Activated CD4-positive, alpha-beta T cell treated with anti-CD3 and anti-CD28 coated beads, Interleukin-2, Interleukin-4, amounts not matched to agents 100 ng/mL and 50 ng/mL, durations not matched to agents 16 hours and 8 hours (primary cell): ENCODE measurements at places on chromosomes 3 and 15.

GRCh38 chr3:5023777-5024346, 44.6 kb downstream of the BHLHE40 start:
- DNase-seq = no peak

GRCh38 chr3:31485196-31485595, 47.5 kb upstream of the STT3B start:
- DNase-seq = no peak

DNA sequence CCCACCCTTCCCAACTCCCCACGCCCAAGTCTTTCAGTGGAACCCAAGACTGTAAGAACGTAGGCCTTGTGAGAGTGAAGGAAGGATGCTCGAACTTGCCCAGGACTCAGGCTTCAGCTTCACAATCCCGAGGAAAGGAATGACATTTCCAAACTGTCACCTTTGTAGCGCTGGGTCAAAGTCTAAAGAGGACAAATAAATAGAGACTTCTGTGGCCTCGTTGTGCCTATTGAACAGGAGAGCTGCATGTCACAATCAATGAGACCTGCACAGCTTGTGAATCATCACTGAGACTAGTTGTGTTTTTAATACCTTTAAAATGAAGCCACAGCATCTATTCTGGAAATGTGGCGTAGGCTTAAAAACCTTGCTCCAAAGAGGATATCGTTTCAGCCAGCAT, 222.8 kb upstream of the ST8SIA2 start:
- no peak for DNase-seq

- no peak for DNase-seq
These were observed 60.6 kb downstream of the DHX30 start for GRCh38 chr3:47863391-47864128.

- DNase-seq = no peak
These were observed 250.5 kb upstream of the RORA start for GRCh38 chr15:61479613-61480012.

- no peak for DNase-seq
These were observed 553.0 kb downstream of the NTRK3 start for GRCh38 chr15:87703327-87704111.

- DNase-seq = no peak
These were observed 13.0 kb downstream of the GUCA1C start for GRCh38 chr3:108940568-108941263.

GRCh38 chr3:127458696-127459604, 131.6 kb downstream of the TPRA1 start:
- no peak for DNase-seq

GRCh38 chr15:97961067-97961954, 808 bp downstream of the ARRDC4 start:
- DNase-seq = no peak

DNA sequence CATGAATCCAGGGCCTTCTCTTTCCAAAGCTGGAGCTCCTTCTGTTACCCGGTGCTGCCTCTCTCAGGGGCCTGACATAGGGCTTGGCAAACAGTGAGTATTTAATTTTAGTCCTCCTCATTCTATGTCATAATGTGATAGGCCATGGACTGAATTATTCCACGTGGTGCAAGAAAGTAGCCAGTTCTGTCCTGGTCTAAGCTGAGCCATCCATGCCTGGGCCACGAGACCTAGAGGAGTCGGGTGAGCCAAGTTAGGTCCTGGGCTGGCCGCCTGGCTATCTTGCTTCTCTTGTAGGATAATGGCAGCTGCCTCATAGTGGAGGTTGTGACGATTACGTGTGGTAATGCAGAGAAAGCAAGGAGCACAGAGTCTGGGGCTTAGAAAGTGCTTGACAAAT, 170.6 kb downstream of the FAM43A start:
- DNase-seq = no peak

GRCh38 chr15:74203914-74204431, 1.4 kb upstream of the STRA6 start:
- DNase-seq = no peak

- no peak for DNase-seq
These were observed 99.5 kb downstream of the ATG7 start for GRCh38 chr3:11371747-11372146.

DNA sequence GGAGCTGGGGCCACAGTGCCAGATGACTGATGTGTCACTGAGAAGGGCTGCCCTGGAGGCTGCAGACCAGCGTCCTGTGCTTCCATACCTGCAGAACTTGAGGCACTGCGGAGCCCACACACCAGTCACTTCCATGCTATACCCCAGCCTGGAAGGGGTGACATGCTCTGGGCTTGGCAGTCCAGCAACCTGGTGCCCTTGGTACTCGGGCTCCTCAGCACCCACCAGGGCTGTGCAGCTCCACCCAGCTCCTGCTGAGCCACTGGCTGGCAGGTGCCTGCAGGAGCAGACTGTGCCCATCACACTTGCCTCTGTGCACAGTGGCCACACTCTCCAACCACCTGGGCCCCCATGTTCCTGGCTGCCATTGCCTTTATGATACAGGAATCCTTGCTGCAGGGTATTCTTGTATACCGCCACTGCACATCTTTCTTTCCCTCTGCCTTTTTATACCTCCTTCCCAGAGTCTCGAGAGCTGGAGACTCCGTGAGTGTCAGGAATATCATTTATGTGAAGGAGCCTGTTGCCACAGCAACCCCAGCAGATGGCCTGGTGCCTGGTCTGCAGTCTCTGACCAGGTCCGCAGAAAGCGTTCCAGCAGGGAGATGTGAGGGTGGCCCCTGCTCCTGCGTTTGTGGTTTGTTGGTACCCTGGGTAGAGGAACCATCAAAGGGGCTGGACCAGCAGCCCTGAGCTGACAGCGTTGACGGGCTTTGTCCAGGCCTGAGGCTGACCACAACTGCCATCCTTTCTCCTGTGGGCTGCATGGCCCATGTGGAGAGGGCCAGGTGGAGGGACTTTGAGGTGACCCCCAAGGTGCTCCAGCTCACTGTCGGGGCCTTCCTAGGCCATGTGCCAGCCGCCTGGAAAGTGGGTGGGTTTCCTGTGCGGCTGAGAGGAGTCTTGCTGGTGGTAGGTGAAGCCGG, 93.4 kb upstream of the PLXNA1 start:
- DNase-seq = no peak

- DNase-seq = no peak
These were observed 315.8 kb downstream of the UACA start for GRCh38 chr15:70447521-70447920.

- DNase-seq = no peak
These were observed 5.9 kb downstream of the ISG20 start for GRCh38 chr15:88644741-88645140.

GRCh38 chr15:51060030-51060673, 34.6 kb downstream of the TNFAIP8L3 start:
- no peak for DNase-seq

GRCh38 chr3:159189994-159190669, 388.3 kb downstream of the MFSD1 start:
- no peak for DNase-seq

DNA sequence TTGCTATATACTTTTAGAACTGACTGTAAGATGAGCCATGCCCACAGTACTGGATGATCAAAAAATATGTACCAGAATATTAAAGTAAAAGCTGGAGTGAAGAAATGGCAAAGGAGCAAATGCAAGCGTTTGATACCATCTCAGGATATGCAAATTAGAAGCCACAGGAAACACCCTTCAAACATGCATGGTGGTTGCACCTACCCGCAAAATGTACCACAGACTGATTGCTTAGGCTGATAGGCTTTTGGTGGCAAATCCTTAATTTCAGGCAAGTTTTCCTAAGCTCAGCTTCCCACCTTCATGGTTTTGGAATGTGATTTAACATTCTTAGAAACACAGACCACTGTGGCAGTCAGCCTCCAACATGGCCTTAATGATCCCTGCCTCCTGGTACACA, 149.0 kb downstream of the PDZRN3 start:
- no peak for DNase-seq

- peak; percentile 15 for DNase-seq
These were observed 47.0 kb upstream of the ACKR4 start for GRCh38 chr3:132549890-132550578.

GRCh38 chr3:173354124-173354523, 43.4 kb upstream of the NLGN1 start:
- DNase-seq = no peak

DNA sequence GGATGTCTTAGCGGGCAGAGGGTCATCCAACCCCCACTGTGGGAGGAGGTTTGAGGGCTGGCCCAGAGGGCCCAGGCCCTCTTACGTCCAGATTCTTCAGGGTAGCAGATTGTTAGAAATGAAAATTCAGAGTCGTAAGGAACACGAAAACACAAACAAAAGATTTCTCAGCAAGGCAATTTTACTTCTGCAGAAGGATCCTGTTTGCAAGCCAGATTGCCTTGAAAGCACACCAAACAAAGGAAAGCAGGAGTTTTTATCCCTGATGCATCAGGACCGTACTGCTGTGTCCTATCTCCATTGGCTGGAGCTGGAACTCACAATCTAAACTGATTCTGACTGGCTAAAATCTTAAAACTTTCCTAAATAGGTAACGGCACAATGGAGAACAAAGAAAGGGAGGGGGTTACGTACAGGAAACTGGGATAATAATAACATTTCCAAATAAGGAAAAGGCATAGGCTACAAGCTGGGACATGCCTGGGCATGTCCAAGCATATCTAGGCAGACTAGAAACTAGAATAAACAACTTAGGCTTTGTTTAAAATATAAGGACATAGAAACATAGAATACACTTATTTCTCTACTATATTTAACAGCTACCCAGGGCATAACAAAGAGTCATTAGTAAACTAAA, 97.3 kb upstream of the C2CD4B start:
- no peak for DNase-seq

DNA sequence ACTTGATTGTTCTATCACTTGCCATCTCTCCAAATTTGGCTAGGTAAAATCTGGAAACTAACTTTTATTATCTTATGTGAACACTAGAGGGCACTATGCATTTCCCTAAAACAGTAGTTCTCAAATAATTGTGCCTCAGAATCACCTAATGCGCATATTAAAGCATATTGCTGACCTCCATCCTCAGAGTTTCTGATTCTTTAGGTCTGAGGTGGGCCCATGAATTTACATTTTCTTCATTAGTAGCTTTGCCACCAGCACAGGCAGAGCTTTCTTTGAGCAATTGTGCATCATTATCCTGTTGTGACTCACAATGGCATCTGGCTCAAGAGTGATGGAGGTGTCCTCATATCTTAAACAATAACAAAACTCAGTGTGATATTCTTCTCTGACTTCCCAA, 17.5 kb upstream of the BCHE start:
- DNase-seq = peak; percentile 2

- DNase-seq = no peak
These were observed 386.8 kb downstream of the TBC1D5 start for GRCh38 chr3:17355591-17355990.

GRCh38 chr3:67655364-67656121, 1.1 kb upstream of the SUCLG2 start:
- peak; percentile 91 for DNase-seq

DNA sequence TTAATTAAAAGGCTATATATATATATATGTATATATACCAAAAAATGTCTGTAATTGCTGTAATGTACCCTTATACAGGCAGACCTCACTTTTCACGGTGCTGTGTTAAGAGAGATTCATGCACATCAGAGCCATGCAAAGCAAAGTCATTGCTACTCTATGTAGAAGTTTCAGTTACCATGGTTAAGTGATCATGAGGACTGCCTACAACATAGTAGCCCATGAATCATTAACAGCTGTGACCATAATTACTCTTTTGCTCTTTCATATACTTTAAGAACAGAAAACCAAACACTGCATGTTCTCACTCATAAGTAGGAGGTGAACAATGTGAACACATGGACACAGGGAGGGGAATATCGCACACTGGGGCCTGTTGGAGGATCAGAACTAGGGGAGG, 225.3 kb upstream of the EPHA3 start:
- no peak for DNase-seq
